ENCODE measurements at places on chromosomes 4 and X.

GRCh38 chr4:112029771-112030171 lies 115.5 kb upstream of the FAM241A start:
- DNase-seq = no peak

- no peak for DNase-seq
Measured at GRCh38 chr4:161650812-161651211, 513.0 kb downstream of the FSTL5 start.

GRCh38 chr4:121462660-121463261 lies 81.9 kb upstream of the QRFPR start:
- peak; percentile 25 for DNase-seq

DNA sequence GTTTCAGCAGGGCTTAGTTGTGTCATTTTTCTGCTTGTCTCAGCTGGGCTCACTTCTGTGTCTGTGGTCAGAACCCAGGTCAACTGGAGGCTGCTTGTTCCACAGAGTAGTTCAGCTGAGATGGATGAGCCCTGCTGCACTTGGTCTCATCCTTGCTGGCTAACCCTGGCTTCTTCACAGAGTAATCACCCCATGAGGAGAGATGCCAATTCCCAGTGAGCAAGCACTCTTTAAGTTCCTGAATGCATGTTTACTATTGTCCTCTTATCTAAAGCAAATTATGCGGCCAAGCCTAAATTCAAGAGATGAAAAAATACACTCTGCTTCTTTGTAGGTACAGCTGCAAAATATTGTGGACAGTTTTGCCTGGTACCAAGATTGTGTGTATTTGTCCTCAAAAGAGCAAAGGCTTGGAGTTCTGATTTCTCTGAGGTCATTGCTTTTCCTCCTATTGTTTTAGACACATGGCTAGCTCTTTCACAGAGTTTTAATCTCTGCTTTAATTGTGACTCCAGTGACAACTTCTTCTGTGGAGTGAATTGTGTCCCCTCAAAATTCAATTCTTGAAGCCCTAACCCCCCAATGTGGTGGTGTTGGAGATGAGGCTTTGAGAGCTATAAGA lies 236.6 kb upstream of the ANKRD50 start:
- no peak for DNase-seq

- no peak for DNase-seq
Measured at GRCh38 chr4:85555206-85555605, 80.3 kb downstream of the ARHGAP24 start.

- DNase-seq = no peak
Measured at GRCh38 chr4:101989551-101989950, 199.0 kb downstream of the BANK1 start.

GRCh38 chrX:17822351-17822750 lies 38.7 kb downstream of the RAI2 start:
- DNase-seq = no peak

DNA sequence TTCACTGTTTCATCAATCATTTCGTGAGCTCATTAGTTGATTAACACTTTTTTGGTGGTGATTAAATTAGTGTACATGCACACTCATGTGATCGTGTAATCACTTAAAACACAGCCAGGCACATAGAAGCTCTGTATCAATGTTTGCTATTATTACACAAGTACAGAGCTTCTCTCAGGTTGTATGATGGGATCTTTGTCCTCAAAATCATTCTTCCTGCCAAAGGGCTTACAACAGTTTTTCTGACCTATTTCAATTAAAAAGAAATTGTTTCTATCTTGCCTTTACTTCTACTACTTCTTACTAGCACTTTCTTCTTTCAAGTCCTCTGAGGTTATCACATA lies 145.1 kb downstream of the AMELX start:
- no peak for DNase-seq

GRCh38 chr4:158724637-158725036 lies 1.4 kb upstream of the PPID start:
- DNase-seq = no peak

DNA sequence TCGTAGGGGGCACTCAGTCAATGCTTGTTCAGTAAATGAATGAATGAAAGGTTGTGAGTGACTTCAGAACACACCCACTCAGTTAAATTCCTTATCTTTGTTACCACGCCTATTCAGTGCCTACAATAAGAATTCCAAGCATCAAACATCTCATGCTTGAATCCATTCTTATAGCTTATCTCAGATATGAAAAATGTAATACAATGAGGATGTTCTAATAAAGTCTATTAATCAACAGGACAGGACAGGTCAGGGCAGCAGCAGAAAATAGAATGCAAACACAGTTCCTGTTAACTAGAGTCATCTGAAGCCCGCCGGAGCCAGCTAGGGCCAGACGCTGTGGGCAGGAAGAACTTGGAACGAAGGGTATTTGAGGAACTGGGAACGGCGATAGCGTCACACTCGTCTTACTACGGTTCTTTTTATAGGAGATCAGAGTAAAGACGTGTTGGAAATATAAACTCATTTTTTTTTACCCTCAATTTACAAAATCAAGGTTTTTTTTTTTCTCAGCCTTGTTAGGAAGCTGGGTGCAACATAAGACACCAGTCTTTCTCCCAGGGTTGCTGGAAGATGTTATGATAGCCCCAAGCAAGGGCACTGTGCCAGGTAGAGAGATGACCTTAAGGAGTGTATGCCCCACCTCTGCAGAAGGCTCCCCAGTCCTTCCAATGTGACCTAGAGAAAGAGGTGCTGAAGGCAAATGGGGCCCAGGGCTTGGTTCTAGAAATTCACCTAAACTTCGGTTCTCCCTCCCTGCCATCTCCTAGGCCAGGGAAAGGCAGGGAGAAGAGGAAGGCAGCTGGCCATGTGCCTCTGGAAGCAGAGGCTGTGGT lies 48.3 kb downstream of the SEL1L3 start:
- DNase-seq = peak; percentile 8

DNA sequence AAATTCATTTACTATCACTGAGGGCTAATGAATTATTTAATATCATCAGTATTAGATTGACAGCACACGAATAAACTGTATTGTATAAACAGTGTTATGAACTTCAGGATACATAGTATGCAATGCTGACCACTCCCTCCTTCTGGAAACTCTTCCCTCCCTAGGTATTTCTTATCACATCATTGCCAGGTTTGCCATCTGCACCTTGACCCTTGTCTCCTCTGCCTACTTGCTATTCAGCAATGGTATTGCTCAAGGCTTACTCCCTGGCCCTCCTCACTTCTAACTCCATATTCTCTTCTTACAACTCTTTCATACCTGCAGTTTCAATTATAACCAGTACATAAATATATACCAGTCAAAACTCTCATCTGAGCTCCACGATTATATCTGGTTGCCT lies 38.9 kb downstream of the ATP8A1 start:
- no peak for DNase-seq

Measured in C1 segment of cervical spinal cord (tissue), 14 donors.